ENCODE measurements at places on chromosomes 3 and 15. TPM values are rescaled to one million over a fixed set of nuclear protein-coding genes. Genes with fewer than 3 reads are reported as not detected.

The SPINT1 gene
- total RNA-seq = 6.9 TPM

DNA sequence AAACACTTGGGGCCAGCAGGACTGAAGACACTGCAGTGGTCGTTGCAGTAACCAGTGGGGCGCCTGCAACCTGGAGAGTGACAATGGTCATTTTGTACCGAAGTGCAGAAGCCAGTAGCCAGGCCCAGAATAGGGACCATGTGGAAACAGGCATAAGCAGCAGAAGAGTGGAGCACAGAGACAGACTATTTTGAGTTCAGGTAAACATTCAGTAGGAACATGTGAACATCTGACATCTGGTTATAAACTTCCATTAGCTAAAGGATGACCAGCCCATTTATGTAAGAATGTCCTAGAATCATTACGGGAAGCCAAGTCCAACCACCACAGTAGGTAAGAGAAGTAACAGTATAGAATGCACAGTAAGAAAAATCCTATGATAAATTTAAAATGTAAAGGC, 32.4 kb upstream of the TKT start:
- DNase-seq = no peak

- no peak for DNase-seq
Measured at GRCh38 chr3:12985148-12985547, 88.1 kb downstream of the IQSEC1 start.

The GOLGA6L10 gene
- 1.8 TPM for total RNA-seq

DNA sequence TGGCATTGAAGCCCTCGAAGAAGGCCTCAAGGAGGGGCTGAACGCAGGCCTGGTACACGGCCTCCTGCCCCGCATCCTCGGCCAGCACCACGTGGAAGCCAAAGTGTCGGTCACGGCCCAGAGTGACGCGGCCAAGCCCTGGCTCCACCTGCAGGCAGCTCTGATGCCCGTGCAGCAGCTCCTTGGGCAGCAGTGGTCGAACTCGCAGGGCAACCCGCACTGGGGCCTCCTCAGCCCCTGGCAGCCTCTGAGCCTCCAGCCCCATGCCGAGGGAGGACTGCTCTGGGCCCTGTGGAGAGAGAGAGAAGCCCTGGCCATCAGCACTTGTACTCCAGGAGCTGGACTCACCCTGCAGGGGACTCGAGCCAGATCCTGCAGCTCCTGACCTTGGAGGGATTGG, 2.6 kb downstream of the KIF7 start:
- no peak for DNase-seq

- no peak for DNase-seq
Measured at GRCh38 chr15:78944669-78945407, at the start of gene CTSH. Gene CTSH, minus strand, starts transcription at chr15:78945046. Its CDS starts 65 bp downstream, at chr15:78944981.

The TTLL13 gene
- total RNA-seq = 1.0 TPM

GRCh38 chr3:49718858-49719213, 648 bp downstream of the AMIGO3 start:
- no peak for DNase-seq

GRCh38 chr3:103052236-103052830, 617.5 kb downstream of the ZPLD1 start:
- no peak for DNase-seq

- no peak for DNase-seq
Measured at GRCh38 chr15:80918196-80918783, 71.3 kb downstream of the MESD start.

GRCh38 chr3:107897471-107898061, 193.3 kb downstream of the CD47 start:
- no peak for DNase-seq

DNA sequence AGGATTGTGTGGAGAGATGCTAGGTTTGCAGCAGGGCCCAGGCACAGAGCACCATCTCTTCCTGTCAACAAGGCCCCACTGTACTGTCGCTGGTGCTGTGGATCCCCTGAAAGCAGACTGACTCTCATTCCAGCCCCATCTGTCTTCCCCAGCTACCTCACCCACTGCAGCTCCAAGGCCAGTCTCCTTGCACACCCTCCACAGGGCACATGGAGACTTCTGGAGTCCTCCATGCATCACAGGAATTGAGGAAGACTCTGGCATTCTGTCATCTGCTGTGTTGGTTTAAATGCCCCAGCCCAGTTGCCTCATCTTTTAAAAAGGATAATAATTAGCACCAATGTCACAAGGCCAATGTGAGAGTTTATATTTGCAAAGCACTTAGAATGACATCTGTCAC, 301.2 kb downstream of the RPLP1 start:
- DNase-seq = no peak

- DNase-seq = no peak
Measured at GRCh38 chr3:142929890-142930289, 33.6 kb downstream of the PAQR9 start.
